ENCODE measurements at places on chromosomes 5 and 9. TPM values are rescaled to one million over a fixed set of nuclear protein-coding genes. Genes with fewer than 3 reads are reported as not detected.

DNA sequence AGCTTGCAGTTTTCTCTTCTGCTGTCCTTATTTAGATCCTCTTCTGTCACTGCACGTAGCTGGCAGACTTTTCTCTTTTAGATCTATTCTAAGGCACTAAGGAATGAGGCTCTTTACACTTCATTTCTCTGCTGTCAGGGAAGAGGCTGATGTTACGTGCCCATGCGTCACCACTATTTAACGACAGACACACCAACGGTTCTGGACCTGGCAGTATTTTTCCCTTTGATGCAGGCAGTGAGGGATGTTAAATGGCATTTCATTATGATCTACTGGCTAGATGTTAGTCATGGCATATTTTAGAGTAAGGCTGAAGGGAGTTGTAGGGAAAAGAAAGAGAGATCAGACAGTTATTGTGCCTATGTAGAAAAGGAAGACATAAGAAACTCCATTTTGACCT is 8.2 kb upstream of the CRHBP start:
- no peaks in the 10 kb centered on the region for H3K27me3 ChIP-seq
- peaks cover 9% of the 10 kb centered on the region for H3K4me1 ChIP-seq
- no peak overlapping the region for H3K4me3 ChIP-seq
- no peaks in the 10 kb centered on the region for H3K36me3 ChIP-seq

DNA sequence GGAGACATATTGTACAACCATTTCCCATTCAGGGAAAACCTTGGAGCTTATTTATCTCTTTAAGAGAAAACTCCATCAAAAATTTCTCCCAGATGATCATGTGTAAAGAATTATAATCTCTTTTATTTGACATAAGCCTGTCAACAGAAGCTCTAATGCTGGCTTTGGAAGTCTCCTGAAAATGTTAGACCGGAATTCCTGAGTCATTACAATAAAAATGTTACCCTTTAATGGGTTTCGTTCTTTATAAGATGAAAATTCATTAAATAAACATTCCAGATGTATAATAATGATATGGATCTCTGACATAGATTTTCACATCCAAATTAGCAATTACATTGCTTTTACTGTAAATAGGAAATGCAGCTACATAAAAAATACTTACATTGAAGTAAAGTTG is 1036.4 kb downstream of the EFNA5 start:
- H3K36me3 ChIP-seq: no peaks in the 10 kb centered on the region
- no peak overlapping the region for H3K27ac ChIP-seq
- H3K27me3 ChIP-seq: no peaks in the 10 kb centered on the region

DNA sequence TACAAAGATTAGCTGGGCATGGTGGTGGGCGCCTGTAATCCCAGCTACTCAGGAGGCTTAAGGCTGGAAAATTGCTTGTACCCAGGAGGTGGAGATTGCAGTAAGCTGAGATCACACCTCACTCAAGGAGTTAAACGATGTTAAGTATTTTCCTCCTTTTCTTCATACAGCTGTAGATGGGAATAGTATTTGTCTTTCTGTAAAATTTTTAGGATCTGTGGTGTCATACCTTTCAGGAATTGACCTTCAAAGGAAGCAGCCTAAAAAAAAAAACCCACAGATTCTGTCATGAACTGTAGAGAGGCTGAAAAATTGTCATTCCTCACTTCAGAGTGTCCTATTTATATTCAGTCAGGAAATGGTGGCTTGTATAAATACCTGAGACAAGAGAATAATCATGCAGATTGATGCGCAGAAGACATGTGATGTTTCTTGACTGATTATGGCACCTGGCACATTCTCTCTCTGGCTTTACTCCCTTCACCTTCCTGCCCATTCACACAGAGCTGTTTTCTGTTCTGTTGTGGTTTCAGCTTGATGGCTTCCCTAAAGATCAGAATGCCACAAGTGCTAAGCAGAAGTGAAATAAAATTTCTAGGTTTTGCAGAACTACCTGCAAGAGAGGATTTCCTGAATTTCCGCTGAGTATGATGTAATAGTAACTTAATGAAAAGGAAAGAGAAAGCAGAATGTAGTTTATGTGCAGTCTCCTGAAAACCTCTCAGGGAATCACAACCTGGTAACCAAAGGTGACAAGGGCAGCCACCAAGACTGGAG is 3.8 kb downstream of the IFNA1 start:
- H3K36me3 ChIP-seq: no peaks in the 10 kb centered on the region
- DNase-seq: no peak
- H3K27me3 ChIP-seq: no peaks in the 10 kb centered on the region
- peaks cover 2% of the 10 kb centered on the region for H3K4me1 ChIP-seq

The FBXL7 gene
- 10.3 TPM for total RNA-seq

- H3K4me1 ChIP-seq: peaks cover 12% of the 10 kb centered on the region
- no peak overlapping the region for H3K4me3 ChIP-seq
- no peak for DNase-seq
- no peaks in the 10 kb centered on the region for H3K27me3 ChIP-seq
- H3K36me3 ChIP-seq: no peaks in the 10 kb centered on the region
Observed at GRCh38 chr9:122819326-122819725, 9.1 kb downstream of the PDCL start.

DNA sequence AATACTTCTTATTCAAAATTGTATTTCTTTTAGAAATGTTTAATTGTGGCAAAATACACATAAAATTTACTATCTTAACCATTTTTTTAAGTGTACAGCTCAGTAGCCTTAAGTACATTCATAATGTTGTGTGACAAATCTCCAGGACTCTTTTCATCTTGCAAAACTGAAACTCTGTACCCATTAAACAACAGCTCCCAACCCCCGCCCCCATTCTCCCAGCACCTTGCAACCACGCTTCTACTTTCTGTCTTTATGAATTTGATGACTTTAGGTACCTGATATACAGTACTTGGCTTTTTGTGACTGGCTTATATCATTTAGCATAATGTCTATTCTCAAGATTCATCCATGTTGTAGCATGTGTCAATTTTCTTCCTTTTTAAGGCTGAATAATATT is 2.8 kb upstream of the IL5 start:
- H3K4me3 ChIP-seq: no peak overlapping the region
- no peaks in the 10 kb centered on the region for H3K4me1 ChIP-seq
- no peaks in the 10 kb centered on the region for H3K27me3 ChIP-seq

The TICAM2 gene
- not detected for total RNA-seq
